ENCODE measurements at places on chromosomes 2 and 18. TPM values are rescaled to one million over a fixed set of nuclear protein-coding genes. Genes with fewer than 3 reads are reported as not detected.

GRCh38 chr2:149841396-149841795 is 253.8 kb upstream of the MMADHC start:
- DNase-seq: no peak

- no peak for DNase-seq
Measured at GRCh38 chr2:240796543-240797499, 23.2 kb downstream of the KIF1A start.

DNA sequence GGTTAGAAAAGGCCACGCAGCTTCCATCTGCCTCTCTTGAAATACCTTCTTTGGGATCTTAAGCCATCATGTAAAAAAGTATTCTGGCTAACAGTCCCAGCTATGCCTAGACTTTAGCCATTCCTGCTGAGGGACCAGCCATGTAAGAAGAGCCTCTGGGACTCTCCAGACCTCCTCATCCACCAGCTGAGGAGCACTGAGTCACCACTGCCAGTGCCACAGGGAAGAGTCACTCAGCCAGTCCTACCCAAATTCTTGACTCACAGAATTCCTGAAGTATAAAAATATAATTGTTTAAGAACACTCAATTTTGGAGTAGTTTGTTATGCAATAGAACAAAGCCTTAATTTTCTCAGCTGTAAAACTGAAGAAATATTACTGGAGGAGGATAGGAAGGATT is 436.7 kb downstream of the ZEB2 start:
- no peak for DNase-seq

- DNase-seq: no peak
Measured at GRCh38 chr2:38866773-38867443, 8.8 kb downstream of the DHX57 start.

- DNase-seq: no peak
Measured at GRCh38 chr18:11850821-11851145, 430 bp upstream of the CHMP1B start.

GRCh38 chr2:168587307-168587706 is 131.2 kb downstream of the CERS6 start:
- no peak for DNase-seq

DNA sequence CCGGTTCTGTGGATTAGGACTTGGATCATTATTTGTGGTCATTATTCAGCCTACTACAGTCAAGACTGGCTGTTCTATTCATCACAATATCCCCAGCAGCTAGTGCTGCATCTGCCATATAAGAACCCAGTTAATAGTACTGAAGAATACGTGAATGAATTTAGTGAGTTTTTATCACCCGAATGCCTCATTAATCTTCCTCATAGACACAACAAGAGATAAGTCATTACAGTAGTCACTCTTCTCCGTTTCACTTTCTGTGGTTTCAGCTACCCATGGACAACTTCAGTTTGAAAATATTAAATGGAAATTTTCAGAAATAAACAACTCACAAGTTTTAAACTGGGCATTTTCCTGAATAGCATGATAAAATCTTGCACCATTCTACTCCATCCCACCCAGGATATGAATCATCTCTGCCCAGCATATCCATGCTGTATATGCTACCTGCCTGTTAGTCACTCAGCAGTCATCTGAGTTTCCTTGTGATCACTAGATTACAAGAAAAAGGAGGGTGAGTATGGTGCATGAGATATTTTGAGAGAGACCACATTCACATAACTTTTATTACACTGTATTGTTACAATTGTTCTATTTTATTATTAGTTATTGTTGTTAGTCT is 363.7 kb upstream of the CHAC2 start:
- no peak for DNase-seq

- no peak for DNase-seq
Measured at GRCh38 chr18:46458472-46458871, 198.5 kb downstream of the LOXHD1 start.

- no peak for DNase-seq
Measured at GRCh38 chr2:219560037-219560892, 11.1 kb downstream of the OBSL1 start.

DNA sequence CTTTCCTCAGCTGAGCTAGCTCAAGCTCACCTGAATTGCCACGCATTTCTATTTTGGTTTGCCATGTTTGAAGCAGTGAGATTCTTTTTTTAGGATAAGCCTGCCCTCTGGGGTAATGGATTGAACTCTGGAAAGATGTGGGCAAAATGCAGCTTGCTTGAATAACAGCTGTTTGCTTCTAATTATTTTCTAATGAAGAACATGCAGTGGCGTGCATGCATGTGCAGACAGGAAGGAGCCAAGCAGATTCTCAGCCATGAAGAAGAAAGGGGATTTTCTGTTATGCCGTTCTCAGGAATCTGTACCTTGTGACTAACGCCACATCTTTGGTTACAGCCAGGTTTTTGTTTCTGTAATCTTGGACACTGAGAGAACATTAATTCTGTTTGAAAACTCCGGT is 171.2 kb downstream of the ANTXR1 start:
- DNase-seq: peak; percentile 31

DNA sequence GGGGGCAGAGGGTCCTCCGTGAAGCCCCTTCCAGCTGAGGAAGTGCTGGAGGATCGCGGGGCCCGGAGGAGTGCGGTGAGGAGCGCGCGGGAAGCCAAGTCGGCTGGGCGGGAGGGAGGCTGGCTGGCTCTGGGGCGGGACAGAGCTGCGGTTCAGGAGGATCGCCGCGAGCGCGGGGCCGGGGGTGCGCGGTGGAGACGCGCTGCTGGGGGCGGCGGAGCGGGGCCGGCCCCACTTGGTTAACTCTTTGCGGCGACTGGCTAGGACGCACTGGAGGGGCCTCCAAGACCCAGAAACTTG is 464 bp downstream of the CYBRD1 start:
- DNase-seq: no peak

DNA sequence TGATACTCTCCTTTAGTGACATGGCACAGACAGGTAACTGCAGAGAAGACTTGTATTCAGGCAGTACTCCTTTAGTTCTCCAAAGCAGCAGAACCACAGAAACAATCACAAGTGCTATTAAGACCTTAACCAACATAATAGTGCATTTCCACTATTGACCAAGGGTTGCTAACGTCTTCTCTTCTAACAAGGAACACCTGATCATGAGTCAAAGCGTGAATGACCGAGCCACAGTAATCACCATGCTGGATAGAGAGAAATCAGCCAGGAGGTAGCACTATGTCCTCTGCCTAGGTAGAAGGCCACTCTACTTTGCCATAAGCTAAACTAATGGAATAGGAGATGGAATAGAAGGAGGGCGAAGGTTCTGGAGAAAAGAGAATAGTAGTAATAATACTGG is 161.0 kb downstream of the ANKRD44 start:
- DNase-seq: no peak

DNA sequence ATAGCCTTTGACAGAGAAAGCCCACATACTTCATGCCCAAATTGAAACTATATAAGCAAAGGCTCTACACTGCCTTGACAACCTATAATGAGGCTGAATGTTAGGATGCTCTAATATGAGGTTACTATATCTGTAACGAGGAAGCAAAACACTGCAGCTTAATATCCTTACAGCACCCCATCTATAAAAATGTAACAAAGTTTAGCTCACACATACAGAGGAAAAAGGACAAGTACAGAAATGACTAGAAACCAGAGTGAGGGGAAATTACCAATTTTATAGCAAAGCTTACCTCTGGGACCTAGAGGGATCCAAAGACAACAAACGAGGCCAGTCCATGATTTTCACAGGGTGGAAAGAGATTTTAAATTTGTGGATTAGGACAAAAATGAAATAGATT is 138.5 kb downstream of the COL4A4 start:
- DNase-seq: no peak

DNA sequence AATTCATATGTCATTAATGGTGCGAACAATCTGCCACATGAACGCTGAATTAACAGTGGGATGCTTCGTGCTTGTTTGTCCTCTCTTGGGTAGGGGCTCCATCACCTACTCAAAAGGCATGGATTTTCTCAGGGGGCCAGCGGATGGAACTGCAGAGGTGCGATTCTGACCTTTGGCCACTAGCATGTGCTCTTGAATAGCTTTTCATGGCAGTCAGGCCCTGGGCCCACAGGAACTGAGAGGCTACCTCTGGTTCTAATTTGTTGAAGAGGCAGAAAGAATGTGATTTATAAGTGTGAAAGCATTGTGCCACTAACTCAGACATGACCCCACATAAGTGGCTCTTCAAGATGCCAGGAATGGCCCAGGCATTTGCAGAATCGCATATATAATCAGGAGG is 283.2 kb downstream of the INSIG2 start:
- peak; percentile 19 for DNase-seq

DNA sequence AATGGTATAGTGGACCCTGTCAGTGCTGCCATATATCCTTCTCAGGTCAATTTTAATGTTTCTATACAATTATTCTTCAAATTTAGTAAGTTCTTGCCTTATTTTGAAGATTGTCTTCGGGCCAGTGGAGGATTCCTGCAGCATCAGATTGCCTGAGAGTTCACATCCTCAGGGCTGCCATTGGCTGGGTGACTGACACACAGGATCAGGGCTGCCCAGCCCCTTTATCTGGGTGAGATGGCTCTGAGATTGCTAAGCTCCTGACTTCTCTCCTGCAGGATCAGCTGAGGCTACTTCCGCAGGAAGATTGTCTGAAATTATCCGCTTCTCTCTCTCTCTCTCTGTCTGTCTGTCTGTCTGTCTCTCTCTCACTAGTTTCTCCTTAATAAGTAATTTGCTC is 567.4 kb downstream of the TSN start:
- DNase-seq: no peak

Gene CCDC74B
- total RNA-seq: 1.7 TPM

Gene NTSR2
- not detected for total RNA-seq

Gene POLR1A
- total RNA-seq: 7.0 TPM

Gene ABCG5
- 0.96 TPM for total RNA-seq

Gene ANKRD30BL
- total RNA-seq: 1.7 TPM

Measured in umbilical cord (tissue), 2 donors.